ENCODE measurements at places on chromosomes 4 and X.

GRCh38 chr4:183097231-183098018 lies 1.6 kb upstream of the WWC2 start:
- DNase-seq = peak; percentile 19

DNA sequence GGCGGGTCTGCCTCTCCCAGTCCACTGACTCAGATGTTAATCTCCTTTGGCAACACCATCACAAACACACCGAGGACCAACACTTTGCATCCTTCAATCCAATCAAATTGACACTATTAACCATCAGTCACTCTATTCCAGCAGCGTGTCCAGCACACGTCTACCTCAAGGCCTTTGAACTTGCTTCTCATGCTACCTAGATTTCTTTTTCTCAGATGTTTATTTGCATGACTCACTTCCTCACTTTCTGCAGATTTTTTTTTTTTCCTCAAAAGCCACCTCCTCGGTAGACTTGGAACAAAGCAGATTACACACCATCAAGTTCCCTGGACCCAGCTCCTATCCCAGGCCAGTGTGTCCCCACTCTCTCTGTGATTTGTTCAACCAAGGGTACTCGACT lies 49.5 kb downstream of the SUPT20HL2 start:
- DNase-seq = no peak

DNA sequence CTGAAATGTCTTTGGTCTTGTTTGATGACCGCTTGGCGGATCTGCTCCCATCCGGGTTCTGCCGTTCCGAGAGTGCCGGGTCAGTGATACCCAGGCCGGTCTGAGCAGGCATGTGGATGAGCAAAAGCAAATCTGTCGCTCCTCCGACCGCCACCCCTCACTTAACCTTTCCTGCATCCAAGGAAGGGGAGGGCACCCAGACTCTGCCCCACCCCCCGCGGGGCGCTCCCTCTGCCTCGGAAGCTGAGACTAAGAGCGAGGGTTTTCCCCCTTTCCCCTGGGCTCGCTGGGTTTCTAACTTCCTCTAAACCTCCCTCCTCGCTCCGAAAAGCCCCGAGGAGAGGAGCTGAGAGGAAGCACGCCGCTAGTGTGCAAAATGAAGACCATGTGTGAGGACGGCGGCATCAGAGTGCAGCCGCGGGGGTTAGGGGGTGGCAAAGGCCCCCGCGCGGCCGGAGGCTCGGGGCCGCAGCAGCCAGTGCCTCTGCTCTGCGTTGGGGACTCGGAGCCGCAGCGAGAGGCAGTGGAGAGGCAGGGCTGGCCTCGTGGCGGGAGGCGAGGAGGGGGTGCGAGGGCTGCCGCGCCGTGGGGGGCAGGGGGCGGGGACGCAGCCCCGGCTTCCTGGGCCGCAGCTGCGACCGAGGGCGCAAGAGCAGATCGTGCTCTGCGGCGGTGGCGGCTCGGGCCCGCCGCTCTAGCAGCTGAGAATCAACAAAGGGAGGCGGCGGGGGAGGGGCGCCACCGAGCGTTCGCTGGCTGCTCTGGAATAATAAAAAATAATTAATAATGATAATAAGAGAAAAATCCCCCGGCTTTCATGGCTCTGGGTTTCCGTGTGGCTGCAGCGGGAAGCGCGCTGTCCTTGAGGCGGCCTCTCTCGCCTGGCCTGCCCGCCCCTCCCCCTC lies 55.8 kb upstream of the BCOR start:
- DNase-seq = peak; percentile 62

- DNase-seq = peak; percentile 45
Measured at GRCh38 chr4:54539500-54540029, 118.2 kb upstream of the KIT start.

DNA sequence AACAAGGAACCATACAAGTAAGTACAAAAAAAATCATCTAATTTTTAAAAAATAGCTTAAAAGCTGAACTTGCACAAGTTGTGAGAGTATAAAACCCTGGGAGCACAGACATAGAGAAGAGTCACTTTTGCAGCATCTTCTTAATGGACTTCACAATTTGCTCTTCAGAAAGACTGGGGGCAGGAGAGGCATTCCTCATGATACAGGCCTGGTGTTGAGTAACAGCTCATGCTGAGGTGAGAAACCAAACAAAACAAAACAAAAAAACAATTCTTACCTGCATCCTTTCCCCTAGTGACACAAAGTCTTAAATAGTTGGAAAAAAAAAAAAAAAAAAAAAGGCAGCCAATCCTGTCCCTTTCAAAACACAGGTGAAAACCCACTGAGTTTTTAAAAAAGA lies 562.8 kb downstream of the FSTL5 start:
- DNase-seq = no peak

DNA sequence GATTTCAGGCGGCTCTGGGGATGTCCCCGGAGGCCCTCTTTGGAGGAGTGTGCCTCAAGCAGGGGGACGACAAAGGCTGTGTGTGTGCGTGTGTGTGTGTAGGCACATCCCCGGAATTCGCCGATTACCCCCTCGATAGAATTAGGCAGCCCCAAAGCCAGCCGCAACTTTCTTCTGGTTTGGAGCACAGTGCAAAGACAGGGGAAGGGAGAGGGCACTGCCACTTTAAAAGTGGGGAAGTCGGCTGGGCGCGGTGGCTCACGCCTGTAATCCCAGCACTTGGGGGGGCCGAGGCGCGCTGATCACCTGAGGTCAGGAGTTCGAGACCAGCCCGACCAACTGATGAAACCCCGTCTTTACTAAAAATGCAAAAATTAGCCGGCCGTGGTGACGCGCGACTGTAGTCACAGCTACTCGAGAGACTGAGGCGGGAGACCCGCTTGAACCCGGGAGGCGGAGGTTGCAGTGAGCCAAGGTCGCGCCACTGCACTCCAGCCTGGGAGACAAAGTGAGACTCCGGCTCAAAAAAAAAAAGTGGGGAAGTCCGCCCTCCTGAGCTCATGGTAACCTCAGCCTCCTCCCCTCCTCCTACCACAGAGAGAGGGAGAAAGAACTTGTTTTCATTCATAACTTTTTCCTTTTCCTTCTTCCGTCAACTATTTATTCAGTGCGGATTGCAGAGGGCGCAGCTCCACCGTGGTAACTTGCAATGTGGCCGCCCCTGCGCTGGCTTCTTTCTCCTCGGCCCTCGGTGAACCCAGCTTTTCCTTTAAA lies 2.4 kb downstream of the SPRY1 start:
- DNase-seq = peak; percentile 65

GRCh38 chr4:84971319-84971932 lies 4.9 kb upstream of the WDFY3 start:
- DNase-seq = no peak

Measured in body of pancreas (tissue), 4 donors.